ENCODE measurements at places on chromosomes 13 and 19.

DNA sequence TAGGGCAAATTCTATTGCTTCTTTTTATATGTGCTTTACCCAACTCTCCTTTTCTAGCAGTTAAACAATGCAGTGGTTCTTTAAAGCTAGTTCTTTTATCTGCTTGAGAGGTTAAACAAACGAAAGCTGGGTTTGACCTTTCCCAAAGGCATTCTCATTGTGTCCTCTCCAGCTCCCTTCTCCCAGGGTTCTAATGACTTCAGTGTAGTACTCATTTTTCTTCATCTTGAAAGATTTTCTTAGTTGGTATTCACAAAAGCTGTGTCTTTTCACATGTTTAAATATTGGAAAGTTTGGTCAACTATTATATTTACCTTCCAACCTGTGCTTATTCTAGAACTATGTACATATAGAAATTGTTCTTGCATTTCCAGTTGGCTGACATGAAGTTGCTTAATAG lies 1.5 kb downstream of the WASF3 start:
- no peak for DNase-seq

DNA sequence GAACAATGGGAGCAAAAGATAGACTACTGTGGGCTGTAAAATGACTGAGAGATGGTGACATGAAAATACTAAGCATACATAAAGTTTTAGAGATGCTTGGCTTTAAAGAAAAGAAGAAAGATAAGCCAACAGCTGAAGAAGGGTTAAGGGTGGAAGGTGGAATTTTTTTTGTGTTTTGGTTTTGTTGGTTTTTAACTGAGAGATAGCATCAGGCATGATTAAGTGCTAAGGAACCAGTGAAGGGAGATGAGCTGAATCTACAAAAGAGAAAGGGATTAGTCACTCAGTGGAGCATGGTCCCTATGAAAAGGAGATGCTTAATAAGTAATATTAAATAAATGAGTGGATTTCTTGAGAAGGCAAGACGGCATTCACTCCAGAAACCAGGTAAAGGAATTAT lies 12.5 kb upstream of the TBC1D4 start:
- DNase-seq = no peak

- no peak for DNase-seq
These were observed 9.7 kb upstream of the PTBP1 start for GRCh38 chr19:787536-787935.

DNA sequence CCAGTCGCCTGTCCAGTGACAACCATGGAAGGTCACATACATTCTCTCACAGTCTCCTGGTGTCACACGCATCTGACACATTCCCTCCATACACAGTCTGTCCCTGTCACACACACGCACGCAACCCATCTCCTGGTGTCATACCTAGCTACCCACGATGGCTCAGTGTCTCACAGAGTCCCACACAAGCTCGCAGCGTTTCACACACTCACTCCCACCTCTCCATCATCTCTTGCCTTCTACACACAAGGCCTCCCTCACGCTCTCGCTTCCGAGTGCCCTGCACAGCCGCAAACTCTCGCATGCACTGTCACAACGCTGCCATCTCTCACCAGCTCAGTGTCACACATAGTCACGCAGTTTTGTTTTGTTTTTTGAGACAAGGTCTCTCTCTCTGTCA lies 1.2 kb upstream of the GNG8 start:
- DNase-seq = no peak

- no peak for DNase-seq
These were observed 4.0 kb downstream of the ERF start for GRCh38 chr19:42250666-42251531.

DNA sequence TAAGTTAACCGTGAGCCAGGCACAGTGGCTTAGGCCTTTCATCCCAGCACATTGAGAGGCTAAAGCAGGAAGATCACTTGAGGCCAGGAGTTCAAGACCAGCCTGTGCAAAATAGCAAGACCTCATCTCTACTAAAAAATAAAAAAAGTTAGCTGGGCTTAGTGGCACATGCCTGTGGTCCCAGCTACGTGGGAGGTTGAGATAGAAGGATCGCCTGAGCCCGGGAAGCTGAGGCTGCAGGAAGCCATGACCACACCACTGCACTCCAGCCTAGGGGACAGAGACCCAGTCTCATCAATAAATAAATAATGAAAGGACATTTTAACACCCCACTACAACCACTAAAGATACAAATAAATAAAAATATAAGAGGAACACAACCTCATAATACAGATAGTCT lies 21.6 kb downstream of the LSM14A start:
- DNase-seq = no peak

GRCh38 chr19:45249261-45250033 lies 1.6 kb upstream of the MARK4 start:
- DNase-seq = no peak

GRCh38 chr13:34428911-34429310 lies 513.2 kb upstream of the NBEA start:
- DNase-seq = no peak
